ENCODE measurements at places on chromosomes 6 and 20.

- DNase-seq: no peak
These were observed 2.2 kb downstream of the PRRC2A start for GRCh38 chr6:31622684-31623091.

DNA sequence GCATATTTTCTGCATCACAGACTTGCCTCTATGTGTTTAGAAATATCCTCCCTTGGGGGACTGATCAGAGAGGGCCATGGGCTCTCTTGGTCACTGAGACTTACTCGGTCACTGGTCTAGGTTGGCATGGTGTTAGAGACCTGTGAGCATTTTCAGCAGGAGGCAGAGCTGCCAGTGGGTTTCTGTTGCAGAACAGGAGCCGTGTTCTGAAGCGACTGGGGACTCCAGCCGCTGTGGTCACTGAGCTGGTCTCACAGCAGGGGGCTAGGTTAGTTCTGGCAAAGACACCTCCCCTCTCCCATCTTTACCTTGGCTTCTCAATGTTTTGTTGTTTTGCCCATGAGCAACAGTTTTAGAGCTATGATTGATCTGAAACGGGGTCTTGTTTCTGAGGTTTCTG, 8.7 kb downstream of the TMEM181 start:
- DNase-seq: no peak

GRCh38 chr20:23156170-23156841, 70.2 kb upstream of the CD93 start:
- no peak for DNase-seq

GRCh38 chr6:157929076-157929475, 52.6 kb upstream of the SYNJ2 start:
- no peak for DNase-seq

GRCh38 chr20:16475225-16475624, 98.0 kb downstream of the KIF16B start:
- DNase-seq: no peak

GRCh38 chr6:4606821-4607704, 169.1 kb upstream of the CDYL start:
- DNase-seq: no peak

DNA sequence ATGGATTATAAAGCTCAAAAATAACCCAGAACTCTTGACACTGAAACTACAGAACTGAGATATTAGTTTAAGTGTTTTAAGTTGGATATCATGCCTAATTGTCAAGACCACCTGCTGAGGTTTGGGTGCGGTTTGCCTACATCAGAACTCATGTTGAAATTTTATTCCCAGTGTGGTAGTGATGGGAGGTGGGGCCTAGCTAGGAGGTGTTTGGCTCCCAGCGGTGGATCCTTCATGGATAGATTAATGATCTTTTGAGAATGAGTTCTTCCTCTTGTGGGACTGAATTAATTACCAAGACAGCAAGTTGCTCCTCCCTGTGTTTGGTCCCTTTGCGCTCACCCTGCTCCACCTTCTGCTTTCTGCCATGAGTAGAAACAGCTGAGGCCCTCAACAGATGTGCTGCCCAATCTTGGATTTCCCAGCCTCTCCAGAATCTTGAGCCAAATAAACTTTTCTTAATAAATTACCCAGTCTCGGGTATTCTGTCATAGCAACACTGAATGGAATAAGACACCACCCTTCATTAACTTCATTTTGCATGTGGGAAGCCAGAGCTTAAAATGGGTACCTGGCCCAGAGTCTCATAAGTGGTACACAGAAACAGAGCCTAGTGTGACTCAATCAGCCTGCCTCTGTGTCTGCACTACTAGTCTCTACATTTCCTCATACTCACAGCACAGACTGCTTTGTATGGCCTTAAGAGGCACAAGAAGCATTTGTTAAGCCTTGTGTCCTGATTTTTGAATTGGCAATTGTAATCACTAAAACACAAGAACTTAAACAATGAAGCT, 158.4 kb downstream of the IBTK start:
- DNase-seq: no peak

DNA sequence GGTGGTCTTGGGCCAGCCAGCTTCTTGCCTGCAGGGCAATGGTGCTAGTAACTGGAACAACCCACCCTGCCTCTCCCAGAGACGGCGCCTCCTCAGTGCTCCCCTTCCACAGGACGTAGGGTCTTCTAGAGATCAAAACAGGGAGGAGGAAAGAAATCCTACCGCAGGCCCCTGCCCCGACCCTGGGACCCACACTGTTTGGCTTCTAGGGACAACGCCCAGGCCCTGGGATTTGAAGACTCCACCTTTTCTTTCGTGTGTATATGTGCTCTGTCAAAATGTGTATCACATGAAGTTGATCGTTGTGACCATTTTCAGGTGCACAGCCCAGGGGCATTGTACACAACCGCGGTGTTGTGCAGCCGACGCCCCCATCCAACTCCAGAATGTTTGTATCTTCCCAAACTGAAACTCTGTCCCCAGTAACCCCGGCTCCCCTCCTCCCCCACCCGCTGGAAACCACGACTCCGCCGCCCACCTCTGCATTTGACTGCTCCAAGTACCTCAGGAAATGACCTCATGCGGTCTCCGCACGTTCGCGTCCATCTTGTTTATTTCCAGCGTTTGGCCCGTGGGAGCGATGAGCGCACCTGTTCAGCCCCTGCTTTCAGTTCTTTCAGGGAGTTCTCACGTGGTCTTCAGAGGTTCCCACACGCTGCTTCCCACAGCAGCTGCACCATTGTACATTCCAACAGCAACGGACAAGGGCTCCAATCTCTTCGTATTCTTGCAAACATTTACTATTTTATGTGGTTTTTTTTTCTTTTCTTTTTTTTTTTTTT, 3.4 kb upstream of the BHLHE23 start:
- DNase-seq: peak; percentile 48

DNA sequence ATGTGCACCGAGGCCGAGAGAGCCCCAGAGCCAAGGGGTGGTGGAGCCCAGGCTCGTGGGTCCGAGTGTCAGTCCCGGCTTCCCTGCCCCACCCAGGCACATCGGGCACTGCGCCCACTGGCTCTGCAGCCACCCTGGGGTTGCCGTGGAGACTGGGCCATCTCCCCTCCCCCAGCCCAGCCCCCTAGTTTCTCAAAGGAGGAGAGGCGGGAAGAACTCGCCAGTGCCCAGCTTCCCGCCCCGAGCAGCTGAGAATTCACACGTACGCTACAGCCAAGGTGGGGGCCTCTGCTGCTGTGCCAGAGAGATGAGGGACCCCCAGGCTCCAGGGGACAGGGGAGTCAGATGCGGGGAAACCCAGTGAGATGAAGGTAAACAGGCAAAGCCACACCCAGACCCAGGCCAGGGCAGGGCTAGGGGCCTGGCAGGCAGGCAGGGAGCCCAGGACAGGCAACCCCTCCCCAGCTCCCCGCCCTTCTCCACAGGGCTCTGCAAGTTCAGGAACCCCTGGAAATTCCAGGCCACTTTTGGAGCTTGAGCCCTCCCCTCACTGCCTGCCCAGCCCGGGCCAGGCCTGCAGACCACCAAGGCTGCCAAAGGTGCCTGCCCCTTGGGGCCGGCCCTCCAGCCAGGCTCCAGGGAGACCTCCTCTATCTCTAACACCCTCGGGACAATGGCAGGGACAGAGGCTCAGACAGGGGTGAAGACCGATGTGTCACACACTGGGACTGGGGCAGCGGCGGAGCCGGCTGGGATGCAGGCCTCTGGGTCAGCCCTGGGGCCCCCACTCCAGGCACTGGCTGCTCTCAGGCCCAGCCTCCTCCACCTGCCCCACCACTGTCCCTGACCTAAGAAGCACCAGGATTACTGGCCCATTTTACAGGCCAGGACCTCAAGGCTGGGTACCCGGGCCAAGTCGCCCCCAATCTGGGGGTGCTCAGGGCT, 6.0 kb downstream of the LAMA5 start:
- no peak for DNase-seq

DNA sequence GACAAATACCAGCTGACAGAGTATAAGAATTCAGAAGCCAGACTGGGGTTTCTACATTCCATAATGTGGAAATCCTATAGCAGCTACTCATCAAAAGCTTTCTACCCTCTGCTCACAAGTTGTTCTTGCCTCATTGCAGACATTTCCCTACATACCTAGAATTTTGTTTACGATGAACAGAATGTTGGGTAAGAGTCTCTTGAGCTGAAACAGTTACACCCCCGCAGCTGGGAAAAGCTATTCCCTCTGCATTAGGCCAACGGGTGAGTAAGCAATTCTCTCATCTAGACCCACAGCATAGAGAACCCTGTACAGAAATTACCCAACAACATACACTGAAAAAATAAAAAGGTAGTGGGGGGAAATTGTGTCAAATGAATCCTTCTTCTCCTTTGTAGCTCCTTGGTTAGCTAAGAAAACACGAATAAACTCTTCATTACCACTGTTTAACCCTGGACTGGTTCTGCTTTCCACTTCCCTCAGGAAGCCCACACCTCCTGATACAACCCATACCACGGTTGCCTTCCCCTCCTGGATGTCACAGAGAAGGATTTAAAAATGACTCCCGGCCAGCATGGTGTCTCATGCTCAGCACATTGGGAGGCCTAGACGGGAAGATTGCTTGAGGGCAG, 215.0 kb upstream of the SHLD1 start:
- no peak for DNase-seq

GRCh38 chr6:42370323-42370985, 81.3 kb downstream of the TRERF1 start:
- DNase-seq: no peak

DNA sequence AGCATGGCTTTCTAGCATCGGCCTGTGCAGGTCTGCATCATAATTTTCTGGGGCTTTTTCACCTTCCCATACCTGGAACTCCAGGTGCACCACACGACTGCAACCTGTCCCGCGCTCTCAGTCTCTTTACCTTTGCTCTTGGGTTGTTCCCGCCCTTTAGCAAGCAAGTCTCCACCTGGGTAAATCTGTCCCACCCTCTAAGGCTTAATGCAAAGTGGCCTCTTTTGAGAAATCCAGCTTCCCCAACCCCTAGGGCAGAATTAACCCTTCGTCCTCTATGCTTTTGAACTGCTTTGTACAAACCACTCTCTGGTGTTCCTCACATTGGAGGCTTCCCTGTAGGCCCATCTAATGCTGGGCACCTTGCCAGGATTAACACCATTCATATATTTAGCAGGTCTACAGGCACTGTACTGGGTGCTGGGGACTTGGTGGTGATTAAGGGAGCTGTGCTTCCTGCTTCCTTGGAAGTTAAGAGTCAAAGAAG, 2.8 kb downstream of the ITPR3 start:
- no peak for DNase-seq

DNA sequence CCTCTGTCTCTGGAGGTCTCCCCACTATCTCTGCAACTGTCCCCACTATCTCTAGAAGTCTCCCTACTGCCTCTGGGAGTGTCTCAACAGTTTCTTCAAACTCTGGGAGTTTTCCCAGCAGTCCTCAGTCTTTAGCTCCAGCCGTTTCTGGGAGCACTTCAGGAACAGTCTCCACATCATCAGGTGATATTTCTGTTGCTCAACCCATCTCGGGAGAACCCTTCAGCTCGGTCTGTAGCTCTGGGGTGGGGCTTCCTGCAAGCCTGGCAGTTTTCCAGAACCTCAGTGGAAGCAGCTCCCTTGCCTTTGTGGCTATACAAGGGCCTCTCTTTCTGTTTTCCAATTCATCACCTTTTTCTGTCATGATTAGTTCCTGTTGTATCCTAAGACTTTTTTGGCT, 3.0 kb upstream of the SFTA2 start:
- no peak for DNase-seq

DNA sequence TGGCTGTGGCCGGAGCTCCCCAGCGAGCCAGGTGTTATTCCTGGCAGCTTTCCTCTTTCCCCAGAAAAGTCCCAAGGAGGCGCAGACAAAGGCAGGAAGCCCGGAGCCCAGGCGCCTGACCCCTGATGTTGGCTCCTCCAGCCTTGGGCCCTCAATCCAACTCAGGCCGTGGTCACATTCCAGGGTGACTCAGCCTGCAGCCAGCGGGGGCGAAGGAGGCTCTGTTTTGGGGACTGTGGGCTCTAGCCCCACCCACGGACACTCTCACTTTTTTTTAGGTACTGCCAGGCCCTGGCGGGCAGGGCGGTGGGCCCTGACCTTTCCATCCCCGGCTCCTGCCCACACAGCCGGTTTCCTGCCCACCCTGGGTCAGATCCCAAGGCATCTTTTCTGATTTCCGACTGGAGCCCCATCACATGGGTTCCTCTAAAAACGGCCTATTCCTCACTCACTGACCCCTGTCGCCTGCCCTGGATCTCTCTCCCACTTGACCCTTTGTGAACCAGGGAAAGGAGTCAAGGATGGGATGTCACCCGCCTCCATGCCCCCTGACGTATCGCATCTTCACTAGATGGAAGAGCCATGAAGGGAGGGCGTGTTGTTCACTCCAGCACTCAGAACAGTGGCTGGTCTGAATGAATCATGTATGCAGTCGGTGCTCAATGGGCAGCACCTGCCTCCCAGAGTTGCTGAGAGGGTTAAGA, 5.5 kb downstream of the PTGIS start:
- DNase-seq: no peak

DNA sequence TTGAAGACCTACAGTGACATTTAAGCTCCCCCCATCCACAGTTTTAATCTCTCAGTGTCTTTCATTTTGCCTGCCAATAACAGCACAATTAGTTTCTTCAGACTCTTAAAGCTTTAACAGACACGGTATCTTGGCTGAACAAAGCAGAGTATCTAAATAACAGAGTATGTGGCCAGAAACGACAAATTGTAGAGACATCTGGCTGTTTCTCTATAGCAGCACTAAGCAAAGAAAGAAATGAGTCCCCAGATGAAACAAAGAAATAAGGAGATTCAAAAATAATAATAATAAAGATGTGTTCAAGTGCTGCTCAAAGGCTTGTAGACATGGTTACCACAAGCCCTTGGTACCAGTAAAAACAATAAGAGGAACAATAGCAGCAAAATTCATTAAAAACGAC, 97.8 kb upstream of the HDAC2 start:
- no peak for DNase-seq

DNA sequence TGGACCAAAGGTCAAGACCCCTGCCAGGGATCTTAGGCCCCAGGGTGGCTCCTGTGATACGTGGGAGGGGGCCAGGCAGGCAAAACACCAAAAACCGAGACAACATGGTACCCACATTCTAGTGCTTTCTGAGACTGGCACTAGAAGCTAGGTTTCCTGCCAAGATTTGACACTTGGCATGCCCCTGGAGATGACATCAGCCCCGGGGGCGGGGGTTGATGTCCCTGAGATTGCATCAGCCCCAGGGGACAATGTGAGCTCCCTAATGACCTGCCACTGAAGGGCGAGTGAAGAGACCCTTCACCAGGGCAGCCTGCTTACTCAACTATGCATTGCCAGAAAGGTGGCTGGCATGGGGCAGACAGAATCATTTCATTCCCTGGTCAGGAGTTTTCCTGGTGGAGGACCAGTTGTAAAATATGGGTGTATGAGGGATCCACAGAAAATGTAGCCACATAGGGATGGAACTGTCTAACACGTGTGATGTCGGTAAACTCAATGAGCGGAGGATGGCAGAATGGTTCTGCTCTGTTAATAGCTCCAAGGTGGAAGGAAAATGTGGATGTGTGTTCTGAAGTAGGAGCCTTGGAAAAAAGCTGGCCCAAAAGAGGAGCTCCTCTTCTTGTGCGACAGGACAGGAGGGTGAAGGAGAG, 219.7 kb downstream of the UNC5CL start:
- no peak for DNase-seq
